Fibroblast of mammary gland (primary cell): ENCODE measurements at places on chromosomes 1 and 21.

- DNase-seq = no peak
Measured at GRCh38 chr1:36204347-36204909, 19.8 kb upstream of the THRAP3 start.

DNA sequence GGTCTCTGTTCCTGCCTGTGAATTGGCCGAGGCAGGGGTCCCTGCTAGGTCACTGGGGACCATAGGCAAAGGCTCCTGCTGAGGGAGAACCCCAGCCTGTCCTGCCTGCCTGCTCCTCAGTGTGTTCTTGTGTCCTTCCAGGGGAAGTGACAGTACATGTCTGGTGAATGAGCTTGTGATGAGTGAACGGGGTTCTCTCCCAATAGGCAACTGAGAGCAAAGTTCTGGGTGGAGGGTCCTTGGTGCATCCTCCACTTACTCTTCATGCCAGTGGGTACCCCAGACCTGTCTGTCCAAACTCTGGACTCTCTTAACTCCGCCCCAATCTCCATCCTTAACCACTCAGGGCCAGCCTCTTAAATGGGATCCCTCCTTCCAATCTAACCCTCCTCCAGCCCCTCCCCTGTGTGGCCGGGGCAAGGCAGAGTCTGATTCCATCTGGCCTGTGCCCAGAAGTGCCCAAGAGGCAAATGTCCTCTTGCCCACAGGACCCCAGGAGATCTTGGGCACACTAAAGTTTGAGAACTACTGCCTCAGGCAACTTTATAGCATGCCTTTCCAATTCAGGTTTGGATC lies 2.0 kb downstream of the XKR8 start:
- peak; percentile 15 for DNase-seq

DNA sequence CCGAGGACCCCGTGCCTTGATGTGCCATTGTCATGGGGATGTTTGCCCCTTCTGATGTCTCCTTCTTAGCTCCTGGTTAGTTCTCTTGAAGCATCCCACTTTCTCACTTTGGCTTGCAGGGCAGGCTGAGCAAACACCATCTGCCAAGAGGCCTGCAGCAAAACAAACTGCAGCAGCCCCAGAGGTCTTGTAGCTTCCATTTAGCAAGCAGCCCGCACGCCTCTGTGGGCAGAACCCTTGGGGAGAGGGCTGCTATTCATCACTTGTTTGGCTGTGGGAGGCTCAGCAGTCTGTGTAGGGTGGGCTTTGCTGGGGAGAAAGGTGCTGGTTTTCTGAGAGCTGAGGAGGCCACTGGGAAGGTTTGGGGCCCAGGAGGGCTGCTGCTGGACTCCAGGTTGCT lies 56.7 kb downstream of the KCNC4 start:
- DNase-seq = no peak

DNA sequence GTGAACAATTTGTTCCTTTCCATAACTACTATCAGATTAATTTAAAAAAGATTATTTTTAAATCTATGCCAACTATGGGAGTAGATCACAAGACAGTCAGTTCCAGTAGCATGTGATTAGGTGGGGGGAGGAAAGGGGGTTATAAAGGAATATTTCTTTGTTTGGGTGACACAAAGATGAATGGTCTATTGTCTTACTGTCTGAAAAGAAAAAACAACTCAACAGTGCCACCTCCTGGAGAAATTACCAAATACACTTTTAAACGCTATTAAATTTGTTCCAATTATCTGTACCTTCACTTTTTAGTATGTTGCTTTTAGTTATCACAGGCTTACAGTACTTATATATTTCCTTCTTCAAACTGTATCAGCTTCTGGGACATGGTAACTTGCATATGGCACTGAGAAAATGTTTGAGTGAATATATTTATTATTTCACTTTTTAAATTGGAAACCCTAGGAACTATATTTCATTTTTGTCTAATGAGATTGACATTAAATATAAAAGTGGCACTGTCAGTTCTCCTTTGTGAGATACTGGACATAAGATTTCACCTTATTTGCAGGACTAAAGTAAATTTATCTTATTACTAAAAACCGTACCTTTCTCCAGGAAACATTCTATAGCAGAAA lies 1.7 kb upstream of the SORT1 start:
- peak; percentile 69 for DNase-seq

DNA sequence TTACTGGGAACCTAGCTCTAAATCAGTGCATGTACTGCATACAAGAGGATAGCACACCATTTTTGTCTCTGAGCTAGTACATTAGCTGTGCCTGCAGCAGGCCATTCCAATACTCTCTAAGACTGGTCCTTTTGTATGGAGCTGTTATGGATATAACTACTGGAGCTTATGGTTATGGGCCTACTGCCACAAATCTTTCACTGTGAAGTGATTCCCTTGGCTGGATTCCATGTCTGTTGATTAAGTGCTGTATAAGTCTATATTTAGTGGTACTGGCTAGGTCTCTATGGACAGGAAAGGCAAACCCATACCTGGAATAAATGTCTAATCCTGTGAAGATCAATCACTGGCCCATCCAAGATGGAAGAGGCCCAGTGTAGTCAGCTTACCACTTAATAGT lies 12.0 kb downstream of the ZFYVE9 start:
- DNase-seq = no peak

DNA sequence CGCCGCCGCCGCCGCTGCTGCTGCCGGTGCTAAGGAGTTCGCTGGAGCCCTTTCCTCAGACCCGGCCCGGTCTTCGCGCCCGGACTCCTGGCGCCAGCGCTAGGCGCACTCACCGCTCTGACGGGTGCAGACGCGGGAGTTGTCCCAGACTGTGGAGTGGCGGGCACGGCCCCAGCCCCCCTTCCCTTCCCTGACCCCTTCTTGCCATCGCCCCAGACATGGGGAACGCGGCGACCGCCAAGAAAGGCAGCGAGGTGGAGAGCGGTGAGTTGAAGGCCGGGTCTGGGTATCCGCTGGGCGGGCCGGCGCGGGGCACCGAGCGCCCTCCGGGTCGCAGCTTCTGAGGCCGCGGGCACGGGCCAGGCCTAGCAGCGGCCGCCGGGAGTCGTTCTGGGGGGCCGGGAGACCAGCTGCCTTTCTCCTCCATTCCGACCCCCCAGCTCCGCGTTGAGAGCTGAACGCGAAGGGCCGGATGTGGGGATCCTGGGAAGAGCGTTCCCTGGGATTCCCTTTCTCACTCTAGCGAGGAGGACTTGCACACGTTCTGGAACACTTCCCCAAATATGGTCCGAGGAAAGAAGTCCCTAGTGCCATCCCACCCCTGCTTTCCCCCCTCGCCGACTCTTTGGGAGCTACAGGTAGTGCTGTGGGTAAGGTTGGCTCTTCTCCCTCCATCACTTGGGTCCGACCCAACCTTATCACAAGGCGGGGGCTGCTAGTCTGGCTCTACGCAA lies 65.8 kb upstream of the PRKACB start:
- DNase-seq = peak; percentile 31

- DNase-seq = no peak
Measured at GRCh38 chr1:114586513-114587047, 5.2 kb upstream of the BCAS2 start.

DNA sequence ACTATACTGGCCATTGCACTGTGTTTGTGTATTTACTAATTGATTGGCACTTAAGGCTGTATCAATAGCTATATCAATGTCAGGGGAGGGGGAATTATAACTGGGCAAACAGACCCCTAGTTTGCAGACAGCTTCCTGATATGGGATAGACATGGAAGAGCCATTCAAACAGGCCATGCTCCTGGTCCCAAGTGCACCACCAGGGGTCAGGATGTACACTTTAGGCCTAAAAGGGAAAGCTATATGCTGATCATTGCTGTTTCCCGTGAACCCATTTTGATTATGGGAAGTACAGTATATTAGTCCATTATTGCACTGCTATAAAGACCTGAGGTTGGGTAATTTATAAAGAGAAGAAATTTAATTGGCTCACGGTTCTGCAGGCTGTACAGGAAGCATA lies 124.9 kb upstream of the BACE2 start:
- no peak for DNase-seq

GRCh38 chr1:160539990-160540858 lies 17.2 kb upstream of the SLAMF6 start:
- no peak for DNase-seq

- no peak for DNase-seq
Measured at GRCh38 chr1:9212735-9213134, 21.8 kb upstream of the H6PD start.

DNA sequence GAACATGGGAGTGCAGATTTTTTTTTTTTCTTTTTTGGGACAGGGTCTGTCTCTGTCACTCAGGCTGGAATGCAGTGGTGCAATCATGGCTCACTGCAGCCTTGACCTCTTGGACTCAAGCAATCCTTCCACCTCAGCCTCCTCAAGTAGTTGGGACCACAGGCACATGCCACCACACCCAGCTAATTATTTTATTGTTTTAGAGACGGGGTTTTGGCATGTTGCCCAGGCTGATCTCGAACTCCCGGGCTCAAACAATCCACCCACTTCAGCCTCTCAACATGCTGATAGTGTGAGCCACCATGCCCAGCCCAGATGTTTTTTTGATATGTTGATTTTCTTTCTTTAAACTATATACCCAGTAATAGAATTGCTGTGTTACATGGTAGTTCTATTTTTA lies 57.7 kb downstream of the RGSL1 start:
- peak; percentile 7 for DNase-seq

DNA sequence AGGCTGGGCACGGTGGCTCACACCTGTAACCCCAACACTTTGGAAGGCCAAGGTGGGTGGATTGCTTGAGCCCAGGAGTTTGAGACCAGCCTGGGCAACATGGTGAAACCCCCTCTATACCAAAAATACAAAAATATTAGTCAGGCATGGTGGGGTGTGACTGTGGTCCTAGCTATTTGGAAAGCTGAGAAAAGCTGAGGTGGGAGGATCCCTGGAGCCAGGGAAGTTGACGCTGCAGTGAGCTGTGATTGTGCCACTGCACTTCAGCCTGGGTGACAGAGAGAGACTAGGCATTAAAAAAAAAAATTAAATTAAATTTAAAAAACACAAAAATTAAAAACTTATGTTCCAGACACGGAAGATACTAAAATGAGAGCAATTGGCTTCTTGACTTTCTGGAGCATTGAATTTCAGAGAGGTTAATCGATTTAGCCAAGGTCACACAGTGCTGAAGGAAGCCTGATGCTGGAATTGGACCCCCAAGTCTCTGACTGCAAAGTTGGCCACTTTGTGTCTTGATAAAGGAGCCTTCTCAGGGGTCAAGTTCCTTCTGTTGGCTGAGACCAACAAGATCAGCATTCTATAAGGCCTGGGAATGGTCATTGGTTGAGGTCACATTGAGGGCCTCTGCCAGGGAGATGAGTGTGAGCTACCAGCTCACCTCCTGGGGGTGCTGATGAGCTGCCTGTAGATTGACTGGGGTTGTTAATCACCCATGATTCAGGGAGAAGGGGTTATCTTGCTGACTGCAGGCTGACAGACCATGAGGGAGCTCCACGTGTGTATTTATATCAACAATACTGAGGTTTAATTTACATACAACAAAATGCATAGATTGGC lies 54.3 kb downstream of the RPS6KA1 start:
- DNase-seq = peak; percentile 41

DNA sequence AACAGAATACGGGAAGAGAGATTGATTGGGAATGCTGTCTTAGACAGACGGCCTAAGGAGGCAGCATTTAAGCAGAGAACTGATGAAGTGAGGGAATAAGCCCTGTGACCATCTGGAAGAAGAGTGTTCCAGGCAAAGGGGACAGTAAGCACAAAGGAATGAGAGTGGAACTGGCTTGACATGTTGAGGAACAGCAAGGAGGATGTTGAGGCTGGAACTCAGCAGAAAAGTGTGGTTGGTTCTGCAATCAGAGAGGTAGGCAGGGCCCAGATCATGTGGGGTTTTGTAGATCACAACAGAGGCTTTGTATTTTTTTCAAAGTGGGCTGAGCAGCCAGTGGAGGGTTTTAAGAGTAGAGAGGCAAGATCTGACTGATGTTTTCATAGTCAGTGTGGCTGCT lies 157.4 kb downstream of the DNM3 start:
- peak; percentile 33 for DNase-seq

DNA sequence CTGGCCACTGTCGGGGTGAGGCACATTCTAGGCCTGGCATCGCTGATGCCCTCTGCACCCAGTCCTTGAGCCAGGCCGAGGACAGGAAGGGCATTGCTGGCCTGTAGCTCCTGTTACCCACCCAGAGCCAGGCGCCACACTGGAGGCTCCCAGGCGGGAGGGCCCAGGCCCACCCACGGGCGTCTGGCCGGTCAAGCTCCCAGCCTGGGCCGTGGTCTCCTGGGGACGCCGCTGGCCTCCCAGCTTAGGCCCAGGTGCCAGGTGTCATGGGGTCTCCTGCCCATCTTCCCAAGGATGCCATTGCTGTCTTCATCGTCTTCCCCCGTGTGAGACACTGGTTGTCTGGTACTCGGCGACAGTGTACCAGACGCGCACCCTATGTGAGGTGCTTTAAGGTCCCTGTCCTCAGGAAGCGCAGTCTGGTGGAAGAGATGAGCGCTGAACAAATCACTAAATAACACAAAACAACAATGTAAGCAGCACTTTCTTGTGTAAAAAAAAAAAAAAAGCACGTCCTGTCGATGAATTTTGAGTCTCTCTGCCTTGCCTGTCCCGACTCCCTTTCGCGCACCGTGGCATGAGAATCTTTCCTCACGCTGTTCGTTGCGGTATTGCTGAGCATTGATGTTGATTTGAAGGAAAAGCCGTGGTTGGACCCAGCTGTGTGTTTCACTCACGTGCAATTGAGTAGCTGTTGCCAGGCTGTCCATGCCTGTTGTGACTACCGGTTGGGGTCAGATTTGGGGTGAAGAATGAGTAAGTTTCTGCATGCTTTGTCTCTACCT lies 27.0 kb upstream of the TRAPPC10 start:
- DNase-seq = peak; percentile 10

DNA sequence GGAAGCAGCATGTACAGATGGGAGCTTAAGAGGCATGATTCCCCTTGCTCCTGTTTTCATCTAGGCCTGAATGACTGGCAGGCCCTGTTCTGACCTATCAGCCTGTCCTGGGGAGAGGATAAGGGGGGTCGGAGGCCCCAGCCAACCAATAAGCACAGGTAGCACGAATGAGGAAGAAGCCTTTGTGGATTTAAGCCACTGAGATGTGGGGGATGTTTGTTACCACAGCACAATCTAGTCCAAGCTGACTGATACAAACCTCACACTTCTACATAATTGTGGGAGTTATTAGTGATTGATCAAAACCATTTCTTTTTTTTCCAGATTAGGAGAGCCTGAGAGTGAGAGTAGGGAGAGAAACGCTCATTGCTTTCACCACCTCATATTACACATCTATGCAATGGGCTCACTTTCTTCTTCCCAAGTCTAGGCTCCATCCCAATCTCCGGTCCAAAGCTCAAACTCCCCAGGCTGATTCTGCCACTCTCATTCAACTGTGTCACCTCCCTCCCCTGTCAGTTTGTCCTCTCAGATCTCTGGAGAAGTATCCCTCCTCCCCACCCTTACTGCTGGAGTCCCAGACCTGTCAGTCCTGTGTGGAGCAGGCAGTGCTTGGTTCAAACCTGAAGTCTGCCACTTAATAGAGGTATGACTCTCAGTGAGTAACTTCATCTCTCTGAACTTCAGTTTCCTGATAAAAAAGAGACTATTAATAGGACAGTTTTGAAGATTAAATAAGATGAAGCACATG lies 220.5 kb downstream of the PTPRU start:
- DNase-seq = no peak

GRCh38 chr1:101219924-101220870 lies 16.6 kb upstream of the S1PR1 start:
- no peak for DNase-seq

GRCh38 chr1:84374991-84375696 lies 23.1 kb upstream of the DNASE2B start:
- DNase-seq = no peak

- DNase-seq = peak; percentile 23
Measured at GRCh38 chr1:88462488-88463261, 221.4 kb upstream of the PKN2 start.

GRCh38 chr1:27364696-27365371 lies 1.9 kb downstream of the MAP3K6 start:
- DNase-seq = no peak
